ENCODE measurements at places on chromosomes 5 and 9.

DNA sequence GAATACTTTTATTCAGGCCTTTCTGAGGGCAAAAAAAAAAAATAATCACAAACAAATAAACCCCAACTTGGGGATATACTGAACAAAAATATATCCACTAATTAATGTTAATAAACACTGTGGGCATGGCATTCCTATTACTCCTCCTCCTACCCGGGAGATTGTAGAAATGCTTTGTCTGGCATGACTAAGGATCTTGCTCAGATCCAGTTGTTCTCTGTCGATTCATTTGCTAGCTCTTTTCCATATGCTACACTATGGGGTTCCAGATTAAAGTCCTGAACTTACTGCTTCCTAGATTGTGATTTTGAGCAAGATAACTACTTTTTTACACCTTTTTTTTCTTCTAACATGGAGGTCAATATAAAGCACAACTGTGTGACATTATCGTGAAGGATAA, 102.2 kb upstream of the PRR16 start:
- no peaks in the 10 kb centered on the region for H3K4me1 ChIP-seq
- H3K27me3 ChIP-seq = no peaks in the 10 kb centered on the region
- no peak overlapping the region for H3K4me3 ChIP-seq
- no peaks in the 10 kb centered on the region for H3K36me3 ChIP-seq
- no peak for DNase-seq
- no peak overlapping the region for H3K27ac ChIP-seq

GRCh38 chr5:73116506-73116905, 3.9 kb upstream of the TMEM171 start:
- DNase-seq = no peak
- peaks cover 3% of the 10 kb centered on the region for H3K27me3 ChIP-seq
- H3K36me3 ChIP-seq = no peaks in the 10 kb centered on the region

- DNase-seq = no peak
- no peaks in the 10 kb centered on the region for H3K27me3 ChIP-seq
- no peak overlapping the region for H3K27ac ChIP-seq
- no peaks in the 10 kb centered on the region for H3K36me3 ChIP-seq
- H3K4me1 ChIP-seq = no peaks in the 10 kb centered on the region
Measured at GRCh38 chr5:160492565-160492964, 70.9 kb downstream of the PTTG1 start.

DNA sequence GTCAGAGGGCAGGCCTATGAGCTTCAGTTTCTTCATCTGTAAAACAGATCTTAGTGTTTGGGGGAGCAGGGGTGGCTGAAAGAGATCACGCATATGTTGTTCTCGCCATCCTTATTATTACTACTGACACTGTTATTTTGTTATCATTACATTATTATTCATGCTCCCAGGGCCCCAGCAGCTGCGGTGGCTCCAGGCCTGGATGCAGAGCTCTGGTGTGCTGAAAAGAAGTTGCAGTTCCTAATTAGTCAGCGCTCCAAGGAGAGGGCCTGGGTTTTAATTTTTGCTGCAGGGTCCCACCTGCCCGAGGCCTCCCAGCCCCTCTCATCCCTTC, 19.5 kb downstream of the CXXC5 start:
- H3K4me1 ChIP-seq = peaks cover 62% of the 10 kb centered on the region
- no peak for DNase-seq
- no peaks in the 10 kb centered on the region for H3K27me3 ChIP-seq
- 0 out of 2 replicates have a peak, but pooled peaks cover 4% of the 10 kb centered on the region for H3K36me3 ChIP-seq
- peak overlapping the region; percentile 63 for H3K27ac ChIP-seq
- no peak overlapping the region for H3K4me3 ChIP-seq

DNA sequence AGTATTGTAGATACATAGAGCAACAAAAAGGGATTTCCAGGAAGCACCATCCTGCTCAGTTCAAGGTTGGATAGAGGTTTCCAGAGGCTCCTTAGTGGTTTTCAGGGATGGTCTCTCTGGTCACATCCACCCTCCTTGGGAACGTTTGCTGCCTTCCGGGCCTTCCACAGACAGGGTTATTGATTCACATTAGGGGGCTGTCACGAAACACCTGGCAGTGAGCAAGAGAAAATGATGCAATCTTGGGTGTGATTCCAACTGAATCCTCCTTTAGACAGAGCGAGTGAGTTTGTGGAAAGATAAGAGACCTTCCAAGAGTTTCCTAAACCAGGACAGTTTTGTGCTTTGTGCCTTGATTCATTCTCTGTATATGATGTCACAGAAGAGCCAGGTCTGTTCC, 43.8 kb upstream of the CTSL start:
- DNase-seq = no peak
- H3K36me3 ChIP-seq = no peaks in the 10 kb centered on the region
- H3K4me1 ChIP-seq = no peaks in the 10 kb centered on the region

- peaks cover 4% of the 10 kb centered on the region for H3K27me3 ChIP-seq
- H3K4me3 ChIP-seq = no peak overlapping the region
- no peaks in the 10 kb centered on the region for H3K4me1 ChIP-seq
- DNase-seq = no peak
Measured at GRCh38 chr9:105911104-105911911, 217.0 kb downstream of the TMEM38B start.

- no peaks in the 10 kb centered on the region for H3K4me1 ChIP-seq
- no peaks in the 10 kb centered on the region for H3K36me3 ChIP-seq
- no peak overlapping the region for H3K27ac ChIP-seq
- no peaks in the 10 kb centered on the region for H3K27me3 ChIP-seq
- DNase-seq = no peak
Measured at GRCh38 chr5:17151686-17152085, 65.7 kb upstream of the BASP1 start.

- H3K4me1 ChIP-seq = no peaks in the 10 kb centered on the region
- H3K27me3 ChIP-seq = no peaks in the 10 kb centered on the region
- H3K27ac ChIP-seq = no peak overlapping the region
- no peak overlapping the region for H3K4me3 ChIP-seq
- H3K36me3 ChIP-seq = peaks cover 67% of the 10 kb centered on the region
- no peak for DNase-seq
Measured at GRCh38 chr9:128532581-128532980, 19.8 kb upstream of the SPTAN1 start.

DNA sequence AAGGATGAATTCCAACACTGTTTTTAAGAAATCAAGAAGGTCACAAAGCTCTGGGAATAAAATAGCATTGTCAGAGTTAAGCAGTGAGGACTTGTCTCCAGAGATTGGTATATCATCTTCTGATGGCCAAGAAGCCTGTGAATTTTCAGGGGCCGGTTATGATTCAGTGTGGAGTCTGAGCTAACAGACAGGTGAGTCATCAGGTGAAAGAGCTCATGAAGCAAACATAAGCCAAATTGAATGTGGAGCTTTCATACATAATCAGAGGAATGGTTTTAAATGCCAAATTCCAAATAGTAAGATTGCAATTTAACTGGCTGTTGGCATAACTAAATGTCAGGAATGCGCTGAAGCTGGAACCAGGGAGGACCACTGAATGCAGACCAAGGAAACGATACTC, 494.2 kb downstream of the MTRR start:
- peaks cover 9% of the 10 kb centered on the region for H3K27me3 ChIP-seq
- no peak overlapping the region for H3K4me3 ChIP-seq
- H3K27ac ChIP-seq = no peak overlapping the region

DNA sequence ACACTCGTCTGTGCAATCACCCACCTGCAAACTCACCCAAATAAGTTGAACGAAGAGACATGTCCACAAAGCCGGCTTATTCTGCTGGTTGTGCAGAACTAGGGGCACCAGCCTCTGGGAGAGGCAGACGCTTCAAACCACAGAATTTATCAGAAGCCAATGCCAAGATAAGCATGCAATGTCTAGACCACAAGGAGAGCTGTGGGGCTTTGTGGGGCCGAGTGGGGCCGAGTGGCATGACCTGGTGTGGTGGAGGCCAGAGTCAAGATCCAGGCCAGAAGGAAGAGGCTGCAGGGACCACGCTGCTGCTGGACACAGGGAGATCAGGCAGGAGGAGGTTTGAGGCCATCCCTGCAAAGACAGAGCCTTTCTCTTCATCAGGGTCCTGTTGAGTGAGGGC, 259.0 kb downstream of the IRX2 start:
- DNase-seq = no peak
- no peak overlapping the region for H3K27ac ChIP-seq
- H3K27me3 ChIP-seq = no peaks in the 10 kb centered on the region
- H3K4me3 ChIP-seq = no peak overlapping the region
- H3K4me1 ChIP-seq = no peaks in the 10 kb centered on the region

DNA sequence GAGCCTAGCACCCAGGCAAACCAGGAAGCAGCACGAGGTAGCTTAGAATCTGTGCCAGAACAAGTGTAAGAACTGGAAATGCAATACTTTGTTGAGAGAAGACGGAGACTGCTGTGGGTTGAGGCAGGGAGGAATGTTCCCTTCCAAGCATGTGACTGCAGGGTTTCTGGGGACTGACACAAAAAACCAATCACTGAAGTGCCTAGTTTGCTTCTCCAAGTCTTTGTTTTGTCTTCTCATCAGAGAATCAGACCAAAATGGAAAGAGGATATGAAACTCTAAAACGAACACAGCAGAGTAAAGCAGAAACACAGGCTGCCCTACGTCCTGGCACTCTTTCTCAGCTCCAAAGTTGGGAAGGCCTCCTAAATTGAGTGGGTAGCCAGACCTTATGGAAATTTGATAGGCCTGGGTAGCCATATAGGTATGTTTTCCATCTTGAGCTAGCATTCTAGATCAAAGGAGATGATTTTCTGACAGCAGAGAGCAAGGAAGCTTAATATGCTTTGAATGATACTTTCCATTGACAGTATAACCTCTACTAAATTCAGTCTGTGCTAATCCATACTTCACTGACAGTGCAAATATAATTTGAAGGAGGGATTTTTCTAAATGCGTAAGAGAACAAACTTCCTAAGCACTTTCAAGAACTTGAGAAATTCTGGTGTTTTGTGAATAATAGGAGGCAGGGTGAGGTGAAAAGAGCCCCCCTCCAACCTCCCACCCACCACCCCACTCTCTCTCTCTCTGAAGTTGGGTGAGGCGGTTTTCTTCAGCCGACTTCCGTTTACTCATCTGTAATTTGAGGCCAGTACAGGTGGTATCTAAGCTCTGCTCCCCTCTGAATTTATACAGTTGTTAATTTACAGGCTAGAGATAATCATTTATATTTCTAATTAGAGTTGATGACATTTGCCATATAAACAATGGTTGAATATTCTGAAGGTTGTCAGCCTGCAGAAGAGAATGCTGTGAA, 5.5 kb downstream of the ADRB2 start:
- no peaks in the 10 kb centered on the region for H3K4me1 ChIP-seq
- H3K27ac ChIP-seq = no peak overlapping the region
- no peaks in the 10 kb centered on the region for H3K36me3 ChIP-seq
- peaks cover 6% of the 10 kb centered on the region for H3K27me3 ChIP-seq

- H3K4me1 ChIP-seq = no peaks in the 10 kb centered on the region
- H3K36me3 ChIP-seq = no peaks in the 10 kb centered on the region
- H3K27me3 ChIP-seq = peaks cover 9% of the 10 kb centered on the region
- no peak for DNase-seq
- no peak within 1 kb of the TSS for H3K4me3 ChIP-seq
- no peak within 1 kb of the TSS for H3K27ac ChIP-seq
Measured at GRCh38 chr9:115117999-115118878, at the start of gene TNC. TSS of gene TNC (minus strand) at chr9:115118157. CDS start at chr9:115091018, 27,139 bp downstream.

GRCh38 chr9:22383718-22384117, 62.9 kb upstream of the DMRTA1 start:
- H3K4me3 ChIP-seq = no peak overlapping the region
- DNase-seq = no peak
- no peaks in the 10 kb centered on the region for H3K4me1 ChIP-seq
- H3K27me3 ChIP-seq = no peaks in the 10 kb centered on the region

DNA sequence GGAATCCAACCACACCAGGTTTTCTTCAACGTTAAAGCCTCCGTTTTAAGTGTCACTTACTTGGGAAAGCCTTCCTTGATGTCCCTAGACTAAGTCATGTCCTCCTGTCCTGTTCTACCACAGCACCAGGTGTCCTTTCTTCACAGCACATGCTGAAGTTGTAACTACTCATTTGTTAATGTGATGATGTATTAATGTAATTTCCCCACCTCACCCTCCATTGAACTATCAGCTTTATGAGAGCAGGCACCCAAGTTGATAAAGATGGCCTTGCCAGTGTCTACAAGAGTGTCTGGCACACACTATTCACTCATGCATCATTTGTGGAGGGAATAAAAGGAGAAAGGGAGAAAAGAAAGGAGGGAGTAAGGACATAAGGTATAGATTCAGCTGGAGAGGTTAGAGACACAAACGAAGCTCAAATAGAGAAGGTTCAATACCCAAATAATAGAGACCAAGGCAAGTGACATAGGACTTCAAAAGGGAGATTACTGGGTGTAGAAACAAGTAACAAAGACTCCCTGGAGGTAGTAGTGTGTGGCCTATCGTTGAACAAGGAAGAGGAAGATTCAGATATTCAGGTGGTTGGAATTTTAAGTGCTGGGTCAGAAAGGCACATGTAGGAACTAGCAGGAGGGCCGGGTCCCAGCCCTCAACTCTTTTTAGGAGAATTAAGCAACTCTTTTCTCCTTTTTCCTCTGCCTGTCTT, 6.6 kb downstream of the ITK start:
- no peak overlapping the region for H3K4me3 ChIP-seq
- H3K4me1 ChIP-seq = peaks cover 81% of the 10 kb centered on the region
- DNase-seq = no peak
- H3K27ac ChIP-seq = 0 out of 2 replicates have a peak overlapping the region, but pooled peaks have one; percentile 5

DNA sequence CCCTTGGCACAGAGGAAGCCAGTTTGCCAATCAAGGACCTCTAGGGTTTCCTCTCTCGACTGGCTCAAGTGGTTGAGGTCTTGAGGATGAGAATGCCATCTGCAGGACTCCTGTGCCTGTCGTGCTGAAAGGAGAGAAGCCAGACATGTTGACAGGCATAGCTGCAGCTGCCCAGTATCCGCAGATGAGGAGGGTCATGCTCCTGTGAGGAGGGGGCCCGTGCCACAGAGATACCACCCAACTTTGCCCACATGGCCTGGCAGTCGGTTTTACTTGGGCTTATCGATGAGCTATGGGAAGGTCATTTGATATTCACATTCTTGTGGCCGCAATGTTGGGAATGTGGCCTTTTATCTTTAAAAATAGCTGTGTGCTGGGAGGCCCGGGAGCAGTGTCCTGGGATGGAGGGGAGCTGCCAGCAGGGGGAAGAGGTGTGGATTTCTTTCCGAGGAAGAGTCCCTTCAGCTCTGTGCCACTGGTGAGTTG, 17.4 kb downstream of the FRMPD1 start:
- no peak overlapping the region for H3K27ac ChIP-seq
- H3K4me3 ChIP-seq = no peak overlapping the region
- H3K36me3 ChIP-seq = no peaks in the 10 kb centered on the region

GRCh38 chr5:75668977-75669689, 48.1 kb downstream of the POC5 start:
- H3K36me3 ChIP-seq = peaks cover 10% of the 10 kb centered on the region
- no peak overlapping the region for H3K27ac ChIP-seq

GRCh38 chr5:32357658-32358057, 44.9 kb upstream of the MTMR12 start:
- no peak overlapping the region for H3K4me3 ChIP-seq
- peaks cover 78% of the 10 kb centered on the region for H3K36me3 ChIP-seq
- H3K27ac ChIP-seq = no peak overlapping the region
- H3K27me3 ChIP-seq = no peaks in the 10 kb centered on the region
- no peak for DNase-seq

GRCh38 chr9:123743737-123744136, 186.2 kb downstream of the DENND1A start:
- H3K27me3 ChIP-seq = no peaks in the 10 kb centered on the region
- H3K4me1 ChIP-seq = no peaks in the 10 kb centered on the region
- DNase-seq = no peak
- H3K36me3 ChIP-seq = no peaks in the 10 kb centered on the region

Data from DND-41 (cell line).